ENCODE measurements at places on chromosomes 12 and 14. TPM values are rescaled to one million over a fixed set of nuclear protein-coding genes. Genes with fewer than 3 reads are reported as not detected.

The BLTP3B gene
- total RNA-seq = 10.7 TPM

The ACTN1 gene
- 136 TPM for total RNA-seq

The TAS2R9 gene
- not detected for total RNA-seq

The SYT1 gene
- total RNA-seq = 0.24 TPM

The ITGB7 gene
- 0.76 TPM for total RNA-seq

The TSPAN11 gene
- total RNA-seq = 1.5 TPM

DNA sequence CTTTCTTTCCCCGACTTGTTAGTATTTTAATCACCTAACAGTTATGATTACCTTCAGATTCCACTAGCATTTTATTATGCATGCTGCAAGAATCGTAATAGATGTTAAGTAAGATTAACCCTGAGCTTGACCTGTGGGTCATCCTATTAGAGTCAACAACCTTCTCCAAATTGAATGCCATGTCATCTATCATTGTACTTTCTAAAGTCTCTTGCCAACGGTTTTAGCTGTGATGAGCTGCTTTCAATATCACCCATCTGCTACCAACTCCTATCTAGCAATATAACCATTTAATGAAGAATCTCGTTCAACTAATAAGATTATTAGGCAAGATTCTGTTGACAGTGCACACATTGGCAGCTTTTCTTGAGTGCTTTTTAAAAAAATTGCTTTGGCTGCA lies 33.7 kb downstream of the DACT1 start:
- DNase-seq = no peak

DNA sequence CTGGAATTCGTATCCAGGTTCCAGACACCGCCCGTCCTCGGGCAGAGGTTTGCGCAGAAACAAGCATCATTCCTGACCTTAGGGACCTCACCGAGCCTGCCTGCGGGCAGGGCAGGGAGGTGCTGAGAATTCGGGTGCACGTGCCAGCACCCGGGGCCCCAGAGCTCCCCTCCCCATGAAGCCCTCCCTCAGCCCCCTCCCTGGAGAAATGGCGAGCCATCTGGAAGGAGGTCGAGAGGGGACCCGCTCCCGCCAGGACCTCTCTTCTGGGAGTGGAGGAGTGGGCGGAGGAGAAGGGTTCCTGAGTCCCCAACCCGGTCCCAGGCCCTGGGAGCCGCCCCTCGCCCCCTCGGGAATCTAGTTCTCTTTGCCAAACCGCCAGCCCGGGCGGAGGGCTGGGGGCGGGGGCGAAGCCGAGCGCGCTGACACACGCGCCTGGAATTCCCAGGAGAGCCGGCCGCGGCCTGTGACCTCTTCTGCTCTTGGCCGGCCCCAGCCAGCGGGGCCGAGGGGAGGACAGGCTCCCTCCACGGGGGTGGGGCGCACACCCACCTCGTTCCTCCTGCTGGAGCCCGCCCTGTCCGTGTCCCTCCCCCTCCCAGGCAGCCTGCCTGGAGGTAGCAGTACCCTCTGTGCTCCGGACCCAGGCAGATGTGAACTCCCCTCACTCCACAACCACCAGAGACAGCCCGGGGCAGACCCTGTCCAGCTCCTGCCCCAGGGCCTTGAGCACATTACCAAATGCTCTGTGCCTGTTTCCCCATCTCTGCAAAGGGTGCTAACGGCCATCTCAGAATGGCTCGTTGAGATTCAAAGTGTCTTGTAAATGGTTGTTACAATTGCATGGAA lies 23.0 kb upstream of the GPR132 start:
- DNase-seq = peak; percentile 82

DNA sequence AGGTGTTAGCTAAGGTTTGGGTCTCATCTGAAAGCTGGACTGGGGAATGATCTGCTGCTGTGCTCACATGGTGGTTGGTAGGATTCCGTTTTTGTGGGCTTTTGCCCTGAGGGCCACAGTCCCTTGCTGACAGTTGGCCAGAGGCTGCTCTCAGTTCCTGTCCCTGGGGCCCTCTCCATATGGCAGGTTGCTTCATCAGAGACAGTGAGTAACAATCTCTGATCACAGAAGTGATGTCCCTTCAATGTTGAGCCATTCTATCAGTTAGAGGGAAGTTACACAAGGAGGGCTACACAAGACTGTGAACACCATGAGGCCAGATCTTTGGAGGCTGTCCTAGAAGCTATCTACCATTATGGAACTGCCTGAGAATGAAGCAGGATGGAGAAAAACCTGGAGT lies 137.2 kb downstream of the AACS start:
- no peak for DNase-seq

- no peak for DNase-seq
Observed at GRCh38 chr14:21534576-21534975, 8.4 kb upstream of the SALL2 start.

DNA sequence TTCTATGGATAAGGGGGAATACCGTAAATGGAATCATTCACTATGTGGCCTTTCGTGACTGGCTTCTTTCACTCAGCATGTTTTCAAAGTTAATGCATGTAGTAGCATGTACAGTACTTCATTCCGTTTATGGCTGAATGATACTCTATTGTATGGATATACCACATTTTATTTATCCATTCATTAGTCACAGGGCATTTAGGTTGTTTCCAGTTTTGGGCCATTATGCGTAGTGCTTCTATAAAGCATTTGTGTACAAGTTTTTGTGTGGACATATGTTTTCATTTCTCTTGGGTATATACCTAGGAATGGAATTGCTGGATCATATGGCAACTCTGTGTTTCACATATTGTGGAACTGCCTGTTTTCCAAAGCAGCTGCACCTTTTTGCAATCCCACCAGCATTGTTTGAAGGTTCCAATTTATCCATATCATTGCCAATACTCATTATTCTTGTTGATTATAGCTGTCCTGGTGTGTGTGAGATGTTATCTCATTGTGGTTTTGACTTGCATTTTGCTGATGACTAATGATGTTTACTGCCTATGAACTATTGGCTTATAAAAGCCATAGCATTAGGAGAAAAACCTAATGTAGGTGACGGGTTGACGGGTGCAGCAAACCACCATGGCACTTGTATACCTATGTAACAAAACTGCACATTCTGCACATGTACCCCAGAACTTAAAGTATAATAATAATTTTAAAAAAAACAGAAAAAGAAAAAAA lies 45.5 kb downstream of the ATF7IP start:
- DNase-seq = no peak

GRCh38 chr12:124210991-124211577 lies 83.8 kb upstream of the RFLNA start:
- no peak for DNase-seq

DNA sequence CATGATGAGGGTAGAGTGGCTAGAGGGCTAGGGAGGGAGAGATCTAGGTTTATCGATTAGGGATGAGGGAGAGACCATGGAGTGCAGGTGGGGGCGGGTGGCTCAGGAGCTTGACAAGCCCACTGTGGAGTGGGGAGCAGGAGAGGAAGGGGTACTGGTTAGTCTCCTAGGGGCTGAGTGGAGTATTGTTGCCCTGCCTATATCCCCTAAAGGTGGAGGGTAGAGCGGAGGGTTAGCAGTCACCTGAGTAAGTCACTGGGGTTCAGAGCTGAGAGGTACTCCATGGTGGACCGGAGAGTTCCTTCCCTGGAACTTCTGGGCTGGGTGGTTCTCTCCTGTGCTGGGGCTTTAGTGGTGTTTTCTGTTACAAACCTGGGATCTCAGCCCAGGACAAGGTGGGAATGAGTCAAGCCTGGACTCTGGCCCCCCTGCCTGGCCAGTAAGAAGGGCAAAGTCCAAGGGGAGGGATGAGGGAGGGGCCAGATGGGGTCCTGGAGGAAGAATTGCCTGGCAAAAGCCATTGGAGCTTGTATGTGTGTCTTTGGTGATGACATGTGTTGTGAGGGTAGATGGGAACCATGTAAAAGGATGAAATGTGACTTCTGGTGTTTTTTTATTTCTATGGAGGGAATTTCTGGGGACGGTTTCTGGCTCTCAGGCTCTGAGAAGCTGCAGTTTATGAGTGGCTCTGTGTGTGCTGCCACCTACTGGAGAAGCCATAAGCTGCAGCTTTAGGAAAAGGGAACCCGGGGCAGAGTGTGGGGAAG lies at the start of gene CIDEB:
Gene CIDEB, minus strand, starts transcription at position 403 of the 767 bp plus-strand sequence. Its CDS starts 119 bp downstream, at position 284.
- no peak for DNase-seq

DNA sequence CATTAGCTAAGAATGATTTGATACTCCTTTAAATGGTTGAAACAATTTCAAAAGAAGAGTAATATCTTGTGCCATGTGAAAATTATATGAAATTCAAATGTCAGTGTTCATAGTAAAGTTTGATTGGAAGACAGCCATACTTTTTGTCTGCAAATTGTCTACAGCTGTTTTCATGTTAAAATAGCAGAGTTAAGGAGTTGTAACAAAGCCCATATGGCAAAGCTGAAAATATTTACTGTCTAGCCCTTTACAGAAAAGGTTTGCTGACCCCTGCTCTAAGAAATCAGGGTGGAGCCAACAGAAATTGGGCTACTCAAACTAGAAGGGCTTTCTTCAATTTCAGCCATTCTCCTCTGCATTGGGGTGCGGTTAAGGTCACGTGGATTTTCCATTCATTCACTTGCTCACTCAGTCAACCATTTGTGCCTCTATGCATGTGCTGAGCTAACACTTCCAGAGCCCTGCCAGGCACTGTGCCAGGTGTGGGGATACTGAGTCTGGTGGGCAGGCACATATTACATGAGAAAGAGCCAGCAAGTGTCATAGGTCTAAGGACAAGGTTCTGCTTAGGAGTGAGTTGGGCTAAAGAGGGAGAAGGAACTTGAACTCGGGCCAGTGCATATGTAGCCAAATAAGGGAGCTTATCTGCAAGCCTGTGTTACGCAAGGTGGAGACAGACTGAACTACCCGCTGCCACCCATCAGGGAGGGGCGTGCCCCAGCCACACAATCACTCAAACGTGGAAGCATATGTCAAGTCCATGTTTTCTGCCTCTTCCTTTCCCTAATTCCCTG lies 139.8 kb upstream of the NOS1 start:
- peak; percentile 66 for DNase-seq

DNA sequence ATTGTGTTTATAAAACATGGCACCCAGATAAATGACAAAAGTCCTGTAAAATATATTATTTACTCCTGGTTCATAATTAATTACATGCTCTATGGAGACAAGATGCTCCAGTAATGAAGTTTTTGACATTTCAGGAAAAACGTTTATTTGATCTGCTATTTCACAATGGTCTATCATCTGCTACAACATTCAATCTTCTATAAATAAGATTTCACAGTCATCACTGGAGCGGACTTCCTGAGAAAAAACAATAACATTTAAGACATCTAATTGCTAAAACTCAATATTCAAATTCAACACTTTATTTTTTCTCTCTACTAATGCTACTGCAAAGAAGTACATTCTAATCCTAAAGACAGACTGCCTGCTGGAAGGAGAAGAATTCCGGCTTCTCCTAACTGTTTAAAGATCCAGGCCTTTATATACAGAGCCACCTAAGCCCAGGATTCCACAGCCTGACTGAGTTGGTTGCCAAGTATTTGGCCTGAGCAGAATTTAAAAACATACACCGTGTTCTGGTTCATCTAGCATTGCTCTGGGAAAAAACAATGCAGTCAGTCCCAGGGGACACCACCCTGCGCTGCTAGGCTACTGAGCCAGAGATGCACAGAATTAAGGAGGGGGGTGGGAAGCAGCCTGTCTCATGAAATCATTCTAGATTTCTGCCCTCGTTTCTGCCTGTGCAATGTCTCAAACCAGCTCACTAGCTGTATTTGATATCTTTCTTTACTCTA lies 58.0 kb downstream of the TMTC1 start:
- DNase-seq = no peak

GRCh38 chr14:68770051-68770450 lies 22.8 kb downstream of the ZFP36L1 start:
- no peak for DNase-seq

- DNase-seq = no peak
Observed at GRCh38 chr12:77734214-77734883, 96.3 kb upstream of the NAV3 start.

DNA sequence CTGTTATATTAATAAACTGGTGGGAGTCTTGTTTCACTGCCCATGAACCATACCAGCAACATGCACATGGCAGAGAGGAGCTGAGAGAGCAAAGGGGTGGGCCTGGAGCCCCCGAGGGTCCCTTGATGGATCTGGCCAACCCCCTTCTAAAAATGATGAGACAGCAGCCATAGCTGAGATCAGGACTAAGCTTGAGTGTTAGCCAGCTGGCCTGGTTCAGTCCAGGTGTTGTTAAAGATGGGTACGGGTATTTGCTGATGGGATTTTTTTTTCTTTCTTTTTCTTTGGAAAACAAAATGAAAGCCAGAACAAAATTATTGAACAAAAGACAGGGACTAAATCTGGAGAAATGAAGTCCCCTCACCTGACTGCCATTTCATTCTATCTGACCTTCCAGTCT lies 16.0 kb downstream of the PCBP2 start:
- no peak for DNase-seq

DNA sequence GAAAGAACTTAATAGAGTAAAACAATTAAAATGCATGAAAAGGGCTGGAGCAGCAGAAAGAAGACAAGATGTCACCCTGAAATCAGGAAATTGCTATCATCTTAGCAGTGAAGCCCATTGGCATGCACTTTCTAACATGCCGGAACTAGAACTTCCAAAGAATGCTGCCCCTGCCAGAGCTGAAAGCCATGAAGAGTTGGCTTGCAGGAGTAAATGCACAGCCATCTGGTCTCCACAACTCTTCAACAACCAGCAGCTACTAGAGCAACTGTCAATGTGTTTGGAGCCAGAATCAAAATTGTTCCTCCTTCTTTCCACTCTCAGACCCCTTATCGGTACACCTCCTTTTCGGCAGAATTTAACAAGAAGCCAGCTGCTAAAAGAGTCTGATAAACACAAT lies 414.1 kb downstream of the KCNH5 start:
- no peak for DNase-seq

DNA sequence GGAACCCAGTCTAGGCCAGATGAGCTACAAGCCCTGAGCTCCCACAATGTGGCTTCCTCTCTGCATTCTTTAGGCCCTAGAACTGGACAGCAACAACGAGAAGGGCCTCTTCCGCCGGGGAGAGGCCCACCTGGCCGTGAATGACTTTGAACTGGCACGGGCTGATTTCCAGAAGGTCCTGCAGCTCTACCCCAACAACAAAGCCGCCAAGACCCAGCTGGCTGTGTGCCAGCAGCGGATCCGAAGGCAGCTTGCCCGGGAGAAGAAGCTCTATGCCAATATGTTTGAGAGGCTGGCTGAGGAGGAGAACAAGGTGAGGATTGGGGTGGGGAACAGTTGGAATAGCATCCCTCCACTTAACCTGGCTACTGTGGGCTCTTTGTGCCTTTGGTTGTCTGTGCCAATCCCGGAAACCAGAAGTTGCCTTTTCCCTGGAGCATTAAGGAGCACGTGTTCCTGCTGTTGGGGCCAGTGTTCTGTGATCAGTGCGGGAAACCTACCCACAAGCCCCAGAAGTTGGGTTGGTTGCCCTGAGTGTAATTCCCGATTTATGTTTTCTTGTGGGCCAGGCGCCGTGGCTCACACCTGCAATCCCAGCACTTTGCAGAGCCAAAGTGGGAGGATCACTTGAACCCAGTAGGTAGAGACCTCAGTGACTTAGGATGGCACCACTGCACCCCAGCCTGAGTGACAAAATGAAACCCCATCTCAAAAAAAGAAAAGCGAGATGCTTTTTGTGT lies 6.4 kb downstream of the FKBP4 start:
- no peak for DNase-seq

Measured in Right ventricle myocardium inferior (tissue), 1 donor.